Stromal cell of bone marrow (primary cell): ENCODE measurements at places on chromosomes 12 and 14.

DNA sequence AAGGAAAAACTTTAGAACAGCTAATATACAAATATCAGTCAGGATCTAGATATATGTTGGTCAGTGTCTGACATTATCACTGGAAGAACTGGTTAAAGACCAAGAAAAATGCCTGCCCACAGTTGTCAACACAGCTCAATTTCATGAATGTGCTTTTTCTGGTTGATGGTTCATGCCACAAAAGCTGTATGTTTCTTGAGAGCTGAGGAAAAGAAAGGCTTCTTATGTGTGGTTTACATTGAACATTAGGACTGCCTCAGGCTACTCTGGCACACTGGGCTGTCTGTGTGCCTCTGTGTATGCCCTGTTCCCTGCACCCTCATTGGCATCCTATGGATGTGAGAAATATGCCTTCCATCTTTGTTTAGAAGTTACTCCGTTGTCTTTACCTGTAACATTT lies 218.8 kb upstream of the RGS6 start:
- no peak for DNase-seq

GRCh38 chr12:68559246-68559645 lies 51.5 kb upstream of the RAP1B start:
- DNase-seq: no peak

GRCh38 chr12:27777141-27777540 lies 2.9 kb upstream of the KLHL42 start:
- no peak for DNase-seq

DNA sequence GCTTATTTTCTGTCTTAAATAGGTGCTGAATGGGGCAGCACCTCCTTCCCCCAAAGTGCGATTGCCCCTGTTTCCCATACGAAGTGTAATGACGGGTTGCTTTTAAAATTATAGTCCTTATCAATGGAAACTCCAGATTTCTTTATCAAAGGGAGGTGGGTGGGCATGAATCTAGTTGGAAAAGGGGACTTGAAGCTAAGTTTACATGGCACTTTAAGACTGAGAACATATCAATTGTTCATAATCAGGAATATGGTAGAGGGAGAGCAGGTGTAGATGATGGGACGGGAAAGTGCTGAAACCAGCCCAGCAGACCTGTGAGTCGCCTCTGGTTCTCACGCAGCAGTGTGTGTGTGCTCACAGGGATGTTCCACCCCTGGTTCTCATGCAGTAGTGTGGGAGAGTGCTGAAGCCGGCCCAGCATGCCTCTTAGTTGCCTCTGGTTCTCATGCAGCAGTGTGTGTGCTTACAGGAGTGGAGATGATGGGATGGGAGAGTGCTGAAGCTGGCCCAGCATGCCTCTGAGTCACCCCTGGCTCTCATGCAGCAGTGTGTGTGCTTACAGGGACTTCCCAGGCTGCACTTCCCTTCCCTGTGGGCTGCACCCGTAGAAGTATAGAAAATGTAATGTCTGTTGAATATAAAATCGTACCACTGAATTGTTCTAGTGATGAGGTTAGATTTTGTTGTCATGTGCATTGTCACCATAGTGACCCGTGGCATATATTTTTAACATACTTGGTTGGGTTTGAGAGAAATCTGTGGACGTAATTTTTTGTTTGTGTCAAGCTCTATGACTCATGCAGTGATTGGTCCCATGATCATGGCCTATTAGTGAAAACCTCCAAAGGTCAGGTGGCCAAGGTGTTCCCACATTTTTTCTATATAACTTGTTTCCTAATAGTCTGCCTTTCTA lies 51.6 kb downstream of the GPATCH2L start:
- peak; percentile 76 for DNase-seq

DNA sequence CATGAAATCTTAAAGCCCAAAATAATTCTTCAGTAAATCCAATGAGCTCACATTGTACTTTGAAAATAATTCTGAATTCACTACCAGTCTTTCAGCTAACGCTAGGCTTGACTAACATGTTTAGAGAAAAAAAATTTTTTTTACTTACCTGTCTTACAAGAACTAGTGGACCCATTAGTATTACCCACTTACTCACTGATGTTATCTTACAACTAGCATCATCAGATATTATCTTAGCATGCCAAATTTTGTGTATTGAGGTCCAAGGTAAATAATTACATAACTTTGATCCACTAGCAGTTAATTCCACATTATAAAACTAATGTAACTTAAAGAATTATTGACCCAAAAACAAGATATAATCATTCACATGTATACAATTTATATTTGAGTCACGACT lies 62.7 kb downstream of the SLC41A2 start:
- DNase-seq: no peak
